A673 (cell line): ENCODE measurements at places on chromosomes 6 and 20. TPM values are rescaled to one million over a fixed set of nuclear protein-coding genes. Genes with fewer than 3 reads are reported as not detected.

DNA sequence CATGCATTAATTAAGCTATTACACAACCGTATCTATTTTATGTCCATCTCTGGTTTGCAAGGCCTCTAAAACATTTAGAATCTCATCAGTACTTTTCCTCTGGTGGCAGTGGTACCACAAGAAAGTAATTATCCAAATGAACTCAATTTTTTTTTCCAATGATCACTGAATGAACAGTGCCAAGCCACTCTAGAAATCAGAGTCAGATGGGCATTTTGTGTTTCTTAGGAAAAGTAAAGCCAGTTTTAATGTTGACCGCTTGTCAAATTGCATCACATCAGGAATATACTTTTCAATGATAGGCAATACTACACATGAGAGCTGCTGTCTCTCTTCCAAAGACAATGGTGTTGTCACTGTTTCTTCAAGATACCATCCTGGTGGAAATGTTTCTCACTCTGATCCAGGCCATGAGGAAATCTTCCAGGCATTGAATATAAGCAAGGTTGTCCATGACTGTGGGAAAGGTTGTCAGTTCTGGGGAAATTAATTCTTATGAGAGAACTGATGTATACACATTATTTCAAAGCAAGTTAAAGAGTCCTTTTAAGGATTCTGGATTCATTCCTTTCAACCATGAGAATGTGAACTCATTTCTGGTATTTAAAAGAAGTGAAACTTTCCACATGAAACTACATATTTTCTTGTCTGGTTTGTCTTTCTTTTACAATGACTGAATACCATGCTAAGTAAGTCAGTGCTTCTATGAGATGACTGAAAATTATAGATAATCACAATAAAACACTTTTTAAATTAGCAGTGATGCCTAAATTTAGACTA is 108.8 kb upstream of the TCF21 start:
- no peak for DNase-seq

SMIM26 gene
- total RNA-seq, result 56.6 and 57.7 TPM in 2 replicates

- no peak for DNase-seq
Observed at GRCh38 chr6:14875481-14876063, 370.3 kb upstream of the JARID2 start.

- DNase-seq, result no peak
Observed at GRCh38 chr20:58851221-58851968, 693 bp upstream of the GNAS-AS1 start.

DNA sequence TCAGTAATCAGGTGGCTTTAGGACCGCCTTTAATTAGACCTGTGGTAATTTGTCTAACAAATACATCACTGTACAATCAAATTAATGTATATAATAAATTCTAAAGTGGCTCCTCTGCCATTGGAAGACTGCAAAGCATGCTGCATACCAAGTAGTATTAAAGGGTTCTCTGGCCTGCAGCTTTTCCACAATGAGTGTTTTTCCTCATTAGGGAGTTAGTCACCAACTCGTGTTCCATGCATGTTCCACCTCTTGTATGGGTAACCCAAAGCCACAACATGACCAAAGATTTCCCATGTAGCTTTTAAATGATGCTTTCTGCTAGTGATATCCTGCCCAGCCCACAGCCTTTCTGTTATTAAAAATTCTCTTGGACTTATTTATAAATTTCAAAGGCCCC is 218.7 kb downstream of the FUT9 start:
- no peak for DNase-seq

SRXN1 gene
- 11.5 and 11.9 TPM in 2 replicates for total RNA-seq

MMS22L gene
- total RNA-seq, result 57.6 and 59.2 TPM in 2 replicates

PDE7B gene
- total RNA-seq, result not detected in 2 replicates

DNA sequence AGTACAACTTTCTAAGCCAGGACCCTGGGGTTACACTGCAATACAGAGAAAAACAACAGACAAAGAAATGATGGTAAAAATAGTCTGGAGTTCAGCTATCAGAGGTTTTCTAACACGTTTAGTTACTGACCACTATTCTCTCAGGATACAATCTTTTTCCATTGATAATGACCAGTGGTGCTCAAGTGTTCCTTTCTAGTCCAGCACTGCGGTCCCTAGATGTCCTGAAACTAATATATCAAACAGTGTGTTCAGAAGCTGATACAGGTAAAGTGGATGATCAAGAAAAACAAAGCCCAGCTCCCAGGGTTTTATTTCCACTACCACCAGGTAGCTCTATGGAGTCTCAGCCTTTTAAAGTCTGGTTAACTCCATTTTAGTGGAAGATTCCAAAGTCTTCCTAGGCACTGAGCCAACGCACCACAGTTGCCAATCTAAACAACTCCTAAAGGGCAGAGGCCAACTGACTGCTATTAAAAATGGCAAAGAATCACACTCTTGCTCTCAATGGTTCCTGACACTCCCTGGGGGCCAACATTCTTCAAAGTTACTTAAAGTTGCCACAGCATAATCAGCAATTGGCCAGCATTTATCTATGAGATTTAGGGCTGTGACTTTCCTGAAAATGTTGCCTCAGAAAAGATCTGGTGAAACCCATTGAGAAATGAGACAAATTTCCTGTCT is 38.2 kb downstream of the DZANK1 start:
- peak; percentile 16 for DNase-seq

DNA sequence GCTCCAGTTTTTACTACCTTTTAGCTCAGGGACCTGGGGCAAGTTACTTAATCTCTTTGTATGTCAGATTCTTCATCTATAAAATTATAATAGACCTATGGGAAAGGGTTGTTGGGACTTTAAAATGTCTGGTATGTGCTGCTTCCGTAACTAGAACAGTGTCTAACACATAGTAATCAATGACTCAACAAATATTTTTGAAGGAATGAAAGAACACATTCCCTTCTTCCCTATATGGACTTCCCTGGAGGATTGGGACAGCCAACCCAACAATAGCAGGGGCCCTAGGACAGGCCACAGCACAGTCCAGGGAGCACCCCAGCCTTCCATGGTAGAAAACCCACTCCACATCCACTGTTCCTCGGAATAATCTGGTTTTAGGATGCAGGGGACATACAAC is 50.7 kb upstream of the TPD52L1 start:
- no peak for DNase-seq

DNA sequence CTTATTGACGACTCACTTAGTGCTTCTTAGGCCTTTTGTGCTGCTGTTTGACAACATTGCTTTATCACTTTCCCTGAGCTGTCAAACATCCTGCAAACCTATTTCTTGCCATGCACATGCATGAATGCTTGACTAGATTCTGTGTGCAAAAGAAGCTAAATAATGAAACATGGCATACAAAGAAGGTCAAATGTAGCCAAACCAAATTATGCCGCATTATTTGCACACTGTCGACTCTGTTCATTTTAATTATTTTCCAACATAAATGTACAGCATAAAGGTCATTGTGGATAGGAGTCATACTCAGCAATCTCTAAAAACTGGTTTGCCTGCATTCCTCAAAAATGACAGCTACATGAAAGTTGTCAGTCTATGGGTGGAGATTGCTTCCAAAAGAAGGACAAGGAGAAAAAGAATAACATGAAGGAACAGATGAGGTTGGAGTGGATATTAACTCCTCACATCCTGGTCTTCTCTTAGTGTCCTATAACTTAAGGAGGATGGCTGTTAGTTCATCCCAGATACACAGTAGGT is 123.1 kb upstream of the STXBP5 start:
- DNase-seq, result no peak

DNA sequence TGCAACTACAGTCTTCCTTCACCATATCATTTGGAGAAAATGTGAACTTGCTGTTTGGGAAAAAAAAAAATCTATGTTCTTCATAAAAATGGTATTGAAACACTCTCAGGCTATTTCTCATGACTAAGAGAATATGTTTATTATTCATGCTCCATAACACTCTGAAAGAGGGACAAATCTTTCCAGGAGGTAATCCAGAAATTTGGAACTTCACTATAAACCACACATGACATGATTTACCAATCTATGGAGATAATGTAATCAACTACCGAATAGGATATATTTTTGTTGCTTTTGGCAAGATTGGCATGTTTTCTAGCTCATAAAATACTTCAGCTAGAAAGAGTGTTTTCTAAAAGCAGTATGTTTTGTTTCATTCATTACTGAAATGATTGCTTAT is 56.3 kb downstream of the THEMIS start:
- no peak for DNase-seq

DNA sequence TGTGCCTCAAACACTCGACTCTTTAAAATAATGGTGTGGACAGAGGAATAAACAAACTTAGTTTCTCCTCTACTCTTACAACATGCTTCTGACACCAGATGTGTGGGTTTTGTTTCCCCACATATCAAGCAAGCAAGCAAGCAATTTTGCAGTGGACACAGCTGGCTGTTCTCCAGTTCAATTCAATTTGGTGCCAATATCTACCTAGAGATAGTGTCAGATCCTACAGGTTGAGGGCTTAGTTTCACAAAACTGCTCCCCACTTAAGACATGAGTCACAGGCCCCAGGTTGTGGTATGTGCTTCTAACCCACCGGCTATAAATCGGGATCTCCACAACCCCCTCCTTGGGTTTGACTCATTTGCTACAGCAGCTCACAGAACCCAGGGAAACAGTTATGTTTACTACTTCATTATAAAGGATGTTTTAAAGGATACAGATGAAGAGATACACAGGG is 131.4 kb upstream of the TRAF3IP2 start:
- no peak for DNase-seq

DNA sequence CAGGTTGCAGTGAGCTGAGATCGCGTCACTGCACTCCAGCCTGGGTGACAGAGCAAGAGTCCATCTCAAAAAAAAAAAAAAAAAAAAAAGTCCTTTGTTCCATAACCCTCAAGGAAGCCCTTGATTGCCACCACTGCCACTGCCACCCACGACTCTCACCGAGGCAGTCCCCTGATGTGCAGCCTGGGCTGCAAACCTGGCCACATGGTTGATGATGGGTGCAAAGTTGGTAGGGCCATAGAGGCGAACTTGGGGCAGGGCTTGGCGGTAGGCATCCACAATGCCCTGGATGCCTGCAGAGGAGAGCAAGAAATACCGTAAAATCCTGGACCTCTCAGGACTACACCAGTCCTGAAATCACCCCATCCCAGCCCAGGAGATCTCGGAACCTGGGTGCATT is 11.5 kb downstream of the SPAG4 start:
- DNase-seq, result no peak

DNA sequence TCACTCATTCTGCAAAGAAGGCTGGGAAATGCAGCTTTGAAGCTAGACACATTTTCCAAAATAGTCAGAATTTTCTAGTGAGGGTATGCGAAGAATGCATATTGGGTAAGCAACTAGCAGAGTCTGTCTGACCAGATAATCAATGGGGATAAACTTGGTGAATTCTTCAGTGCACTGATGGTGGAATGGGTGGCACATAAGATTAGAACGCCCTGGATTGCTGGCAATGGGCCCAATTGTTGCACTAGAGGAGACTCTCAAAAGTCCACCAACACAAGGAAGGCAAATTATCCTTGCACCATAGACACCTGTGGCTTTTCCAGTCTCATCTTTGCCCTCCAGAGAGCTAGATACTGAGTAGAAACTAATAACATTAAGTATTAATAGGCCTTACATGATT is 167.6 kb downstream of the PTPRT start:
- no peak for DNase-seq

SNX5 gene
- 171 and 188 TPM in 2 replicates for total RNA-seq

DNA sequence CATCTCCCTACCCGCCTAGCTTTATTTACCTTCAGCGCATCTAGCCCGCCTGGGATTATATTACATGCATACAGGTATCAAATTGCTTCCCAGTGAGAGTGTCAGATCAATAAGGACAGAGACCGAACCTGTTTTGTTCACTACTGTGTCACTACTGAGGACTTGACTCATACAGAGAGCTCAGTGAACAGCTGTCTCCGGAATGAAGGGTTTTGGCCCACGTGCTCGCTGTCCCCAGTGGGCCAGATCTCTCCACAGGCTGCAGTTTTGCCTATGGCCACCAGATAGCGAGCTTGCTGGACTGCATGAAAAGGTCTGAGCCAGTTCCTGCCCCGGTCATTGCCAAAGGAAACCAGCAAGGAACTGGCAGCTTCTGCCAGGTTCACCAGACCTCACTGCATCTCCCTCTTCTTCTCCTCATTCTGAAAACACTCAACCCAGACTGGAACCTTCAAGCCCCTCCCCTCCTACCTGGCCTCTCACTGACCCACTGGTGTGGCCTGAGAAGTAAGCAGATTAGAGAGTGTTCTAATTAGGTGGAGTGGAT is 150.8 kb downstream of the ZMYND8 start:
- peak; percentile 71 for DNase-seq

- no peak for DNase-seq
Observed at GRCh38 chr20:57062241-57062640, 204.2 kb downstream of the BMP7 start.

TMC2 gene
- not detected in 2 replicates for total RNA-seq

CCN6 gene
- total RNA-seq, result not detected in 2 replicates

HLA-DQA1 gene
- total RNA-seq, result not detected in 2 replicates

DNA sequence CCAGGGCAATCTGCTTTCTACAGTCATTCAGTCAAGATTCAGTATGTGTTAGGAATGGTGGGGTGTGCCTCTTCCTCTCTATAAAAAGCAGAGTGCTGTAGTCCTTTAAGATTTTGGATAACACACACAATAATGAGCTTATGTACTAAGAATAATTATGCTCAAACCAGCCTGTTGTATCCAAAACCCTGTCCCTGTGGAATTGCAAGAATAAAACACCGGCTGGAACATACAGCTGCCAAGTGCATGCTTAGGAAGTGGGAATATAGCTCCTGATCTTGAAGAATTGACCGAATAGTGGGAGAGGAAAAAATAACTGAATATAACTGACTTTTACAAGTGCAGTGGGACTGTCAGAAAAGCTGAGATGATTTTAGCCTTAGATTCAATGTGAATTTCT is 979 bp upstream of the MOCS1 start:
- no peak for DNase-seq

COL21A1 gene
- total RNA-seq, result 49.0 and 51.6 TPM in 2 replicates

GRCh38 chr6:151763303-151763702 is 44.2 kb upstream of the ESR1 start:
- peak; percentile 47 for DNase-seq

GRCh38 chr6:100808638-100809275 is 72.4 kb downstream of the ASCC3 start:
- DNase-seq, result no peak

DNA sequence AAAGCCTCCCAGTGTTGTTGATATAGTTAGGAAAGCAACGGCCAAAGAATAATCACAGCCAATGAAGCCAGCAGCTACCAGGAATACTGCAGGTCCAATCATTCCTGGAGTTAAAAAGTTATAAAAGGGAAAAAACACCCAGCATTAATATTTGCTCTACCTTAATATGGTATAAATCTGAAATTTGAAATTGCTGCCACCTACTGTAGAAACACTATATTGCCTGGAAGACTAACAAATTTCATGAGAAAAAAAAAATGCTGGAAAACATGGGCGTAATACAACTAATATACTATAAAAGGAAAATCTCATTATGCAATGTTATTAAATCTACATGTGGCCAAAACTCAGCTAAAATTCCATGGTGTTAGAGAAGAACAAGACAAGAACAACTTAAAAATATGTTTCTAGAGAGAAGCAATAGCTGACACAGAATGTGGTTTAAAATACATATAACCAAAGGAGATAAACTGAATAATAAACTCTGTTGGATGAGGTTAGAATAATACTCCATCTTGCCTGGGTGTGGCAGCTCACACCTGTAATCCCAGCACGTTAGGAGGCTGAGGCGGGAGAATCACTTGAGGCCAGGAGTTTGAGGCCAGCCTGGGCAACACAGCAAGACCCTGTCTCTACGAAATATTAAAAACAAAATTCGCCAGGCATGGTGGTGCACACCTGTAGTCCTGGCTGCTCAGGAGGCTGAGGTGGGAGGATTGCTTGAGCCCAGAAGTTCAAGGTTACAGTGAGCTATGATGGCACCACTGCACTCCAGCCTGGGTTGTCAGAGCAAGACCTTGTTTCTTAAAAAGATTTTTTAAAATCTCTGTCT is 43.1 kb downstream of the SLC17A5 start:
- peak; percentile 65 for DNase-seq

CAP2 gene
- 18.4 and 20.8 TPM in 2 replicates for total RNA-seq

GRCh38 chr6:147205690-147206600 is 1.7 kb downstream of the STXBP5 start:
- no peak for DNase-seq
